ENCODE measurements at places on chromosomes 13 and 19.

- DNase-seq: no peak
Observed at GRCh38 chr19:49326165-49326704, 1.2 kb upstream of the SLC6A16 start.

DNA sequence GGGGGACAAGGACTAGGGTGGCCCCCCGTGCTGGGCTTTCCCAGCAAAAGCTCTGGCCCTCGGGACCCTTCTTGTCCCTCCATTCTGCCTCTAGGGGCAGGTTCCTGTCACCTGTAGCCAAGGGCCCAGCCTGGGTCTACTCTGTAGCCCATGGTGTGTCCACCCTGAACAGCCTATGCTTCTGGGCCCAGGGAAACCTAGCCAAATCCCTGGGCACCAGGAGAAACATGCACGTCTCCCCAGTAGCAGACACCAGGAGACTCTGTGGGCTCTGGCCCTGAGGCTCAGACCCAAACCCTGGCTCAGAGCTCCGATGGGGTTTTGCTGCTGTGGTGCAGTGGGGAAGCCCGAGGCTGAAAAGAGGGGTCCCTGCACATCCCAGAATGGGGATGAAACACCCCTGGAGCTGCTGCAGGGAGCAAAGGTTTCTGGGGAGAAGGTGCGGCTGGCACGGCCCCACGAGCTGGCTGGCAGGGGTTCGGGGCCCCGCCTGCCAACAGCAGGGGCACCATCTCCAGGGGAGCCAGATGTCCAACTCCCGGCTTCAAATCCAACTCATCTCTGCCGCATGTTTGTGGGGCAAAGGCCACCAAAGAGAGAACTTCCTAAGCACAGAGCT, 18.2 kb downstream of the CEBPG start:
- DNase-seq: no peak

DNA sequence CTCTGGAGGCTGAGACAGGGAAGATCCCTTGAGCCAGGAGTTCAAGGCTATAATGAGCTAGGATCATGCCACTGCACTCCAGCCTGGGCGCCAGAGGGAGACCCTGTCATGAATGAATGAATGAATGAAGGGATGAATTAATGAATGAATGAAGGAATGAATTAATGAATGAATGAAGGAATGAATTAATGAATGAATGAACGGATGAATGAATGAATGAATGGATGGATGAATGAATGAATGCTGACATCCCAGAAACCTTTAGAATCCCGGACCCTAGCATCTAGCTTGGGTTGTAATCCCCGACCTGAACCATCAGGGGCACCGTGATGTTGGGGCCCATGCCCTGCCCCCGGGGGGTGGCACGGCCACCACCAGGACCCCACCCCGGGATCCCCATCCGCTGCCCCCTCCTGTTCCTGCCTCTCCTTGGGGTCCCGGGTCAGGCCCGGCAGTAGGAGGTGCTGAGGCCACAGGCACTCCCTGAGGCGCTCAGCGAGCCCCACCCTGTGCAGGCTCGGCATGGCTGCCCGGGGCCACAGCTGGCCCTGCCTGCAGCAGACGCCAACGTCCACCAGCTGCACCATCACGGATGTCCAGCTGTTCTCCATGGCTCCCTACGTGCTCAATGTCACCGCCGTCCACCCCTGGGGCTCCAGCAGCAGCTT, 3.4 kb downstream of the EBI3 start:
- DNase-seq: no peak

GRCh38 chr19:38250821-38251563, 5.2 kb downstream of the PPP1R14A start:
- peak; percentile 38 for DNase-seq

GRCh38 chr13:109672545-109672944, 113.8 kb downstream of the IRS2 start:
- DNase-seq: no peak

DNA sequence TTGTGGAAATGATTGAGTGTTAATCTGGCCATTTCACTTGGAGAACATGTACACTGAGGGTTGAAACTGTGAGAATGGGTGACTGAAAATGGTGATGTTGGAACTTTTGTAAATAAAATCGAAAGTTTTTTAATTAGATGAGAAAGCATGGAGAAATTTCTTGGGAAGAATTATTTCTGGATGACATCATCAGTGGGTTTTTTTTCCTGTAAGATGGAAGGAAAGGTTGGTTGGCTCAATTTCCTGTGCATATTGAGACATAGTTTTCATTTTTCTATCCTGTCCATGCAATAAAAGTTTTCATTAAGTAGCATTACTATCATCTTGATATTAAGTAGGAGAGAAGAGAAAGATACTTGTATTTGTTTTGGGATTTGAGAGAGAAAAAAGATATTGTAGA, 120.6 kb upstream of the HTR2A start:
- DNase-seq: no peak

DNA sequence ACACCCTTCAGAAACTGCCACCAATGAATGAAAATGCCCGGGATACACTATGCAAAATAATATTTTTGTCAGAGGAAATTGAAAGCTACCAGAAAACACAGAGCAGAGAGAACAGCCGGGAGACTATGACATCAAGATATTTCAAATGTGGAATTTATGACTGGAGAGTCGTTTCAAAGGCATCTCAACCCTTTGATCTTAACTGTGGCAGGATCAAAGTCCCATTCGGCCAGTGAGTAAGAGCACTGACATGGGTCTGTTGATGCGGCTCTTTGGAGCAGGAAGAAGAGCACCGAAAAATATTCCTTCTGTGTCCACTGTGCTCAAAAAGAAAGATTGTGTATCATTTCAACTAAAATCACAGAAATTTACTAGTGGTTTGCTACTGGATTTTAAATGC, 201.9 kb downstream of the RFC3 start:
- DNase-seq: no peak

DNA sequence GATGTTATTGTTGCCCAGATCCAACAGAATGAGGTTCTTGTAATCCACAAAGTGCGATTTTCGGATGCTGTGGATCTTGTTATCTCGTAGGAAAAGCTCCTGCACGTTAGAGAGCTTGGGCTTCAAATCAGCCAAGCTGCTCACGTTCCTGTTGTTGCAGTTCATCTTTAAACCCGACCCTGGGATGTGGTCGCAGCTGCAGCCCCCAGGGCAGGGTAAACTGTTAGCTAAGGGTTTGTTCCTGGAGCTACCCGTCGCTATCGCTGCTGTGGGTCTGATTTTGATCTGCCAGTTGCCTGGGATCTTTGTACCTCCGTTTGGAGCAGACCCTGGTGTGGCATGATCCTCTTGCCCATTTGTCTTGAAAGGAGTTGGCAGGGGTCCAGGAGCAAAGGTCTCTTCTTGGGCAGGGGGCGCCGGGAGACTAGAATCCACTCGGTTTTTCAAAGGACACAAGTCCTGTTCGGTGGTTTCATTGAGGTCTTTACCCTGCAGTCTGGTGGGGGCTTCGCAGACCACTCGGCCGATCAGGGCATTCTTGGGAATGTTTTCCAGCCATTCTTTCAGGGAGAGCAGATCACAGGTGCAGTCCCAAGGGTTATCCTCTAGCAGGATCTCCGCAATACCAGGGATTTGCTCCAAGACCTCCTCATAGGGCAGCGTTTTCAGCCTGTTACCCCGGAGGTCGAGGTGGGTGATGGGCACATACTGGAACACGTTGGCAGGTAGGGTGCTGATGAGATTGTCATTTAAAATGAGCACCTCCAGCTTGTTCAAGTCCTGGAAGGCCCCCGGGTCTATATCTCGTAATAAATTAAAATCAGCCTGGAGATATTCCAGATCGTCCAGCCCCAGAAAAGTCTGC, 1.8 kb downstream of the SLITRK1 start:
- no peak for DNase-seq

DNA sequence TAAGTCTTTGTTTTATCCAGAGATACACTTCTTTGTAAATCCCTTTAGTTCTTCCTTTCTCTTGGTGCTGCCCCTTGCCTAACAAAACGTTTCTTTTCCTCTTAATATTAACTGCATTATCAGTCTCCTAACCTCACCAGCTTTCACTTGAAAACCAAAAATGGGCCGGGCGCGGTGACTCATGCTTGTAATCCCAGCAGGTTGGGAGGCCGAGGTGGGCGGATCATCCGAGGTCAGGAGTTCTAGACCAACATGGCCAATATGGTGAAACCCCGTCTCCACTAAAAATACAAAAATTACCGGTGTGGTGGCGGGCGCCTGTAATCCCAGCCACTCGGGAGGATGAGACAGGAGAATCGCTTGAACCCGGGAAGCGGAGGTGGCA, 329.8 kb upstream of the MIR17HG start:
- DNase-seq: no peak

DNA sequence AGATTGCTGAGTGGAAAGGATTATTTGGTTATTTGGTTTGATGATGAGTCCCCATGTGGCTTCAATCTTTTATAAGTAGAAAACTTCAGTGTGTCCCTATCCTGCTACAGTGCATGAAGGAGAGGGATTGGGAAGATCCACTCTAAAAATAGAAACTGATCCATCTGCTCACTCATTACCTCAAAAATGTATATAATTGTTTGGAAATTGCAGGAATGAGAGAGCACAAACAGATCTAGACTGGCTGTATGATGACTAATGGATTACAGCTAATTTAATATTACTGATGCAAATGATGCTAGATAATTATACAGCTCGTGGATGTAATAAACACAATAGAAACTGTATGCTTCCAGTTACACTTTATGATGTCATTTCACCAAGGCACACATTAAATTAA, 625.3 kb upstream of the PRR20A start:
- DNase-seq: no peak

- DNase-seq: no peak
Observed at GRCh38 chr13:95073747-95074311, 227.4 kb downstream of the ABCC4 start.

DNA sequence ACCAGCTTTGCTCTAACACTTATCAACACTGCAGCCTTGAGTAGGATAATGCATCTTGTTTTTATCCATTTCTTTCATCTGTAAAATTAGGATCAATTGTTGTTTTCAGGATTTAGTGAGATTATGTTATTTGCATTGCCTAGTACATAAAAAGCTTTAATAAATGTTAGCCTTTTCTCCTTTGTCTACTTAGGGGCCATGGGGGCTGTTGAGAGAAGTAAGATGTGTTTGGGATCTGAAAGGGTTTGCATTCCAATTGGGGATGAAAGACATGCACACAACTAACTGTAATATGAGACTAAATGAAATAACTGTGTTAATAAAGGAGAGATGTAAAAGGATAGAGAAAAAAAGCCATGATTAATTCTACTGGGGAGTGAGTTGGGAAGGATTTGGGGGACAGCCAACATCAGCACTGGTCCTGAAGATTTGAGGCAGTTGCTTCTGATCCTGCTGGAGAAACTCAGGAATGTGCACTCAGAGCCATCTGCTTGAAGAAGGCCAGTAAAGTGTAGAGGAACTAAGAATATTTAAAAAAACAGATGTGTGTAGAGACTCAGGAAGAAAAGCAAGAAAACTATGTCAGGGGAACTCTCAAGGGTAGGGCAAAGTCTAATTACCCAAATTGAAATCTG, 236.3 kb downstream of the OLFM4 start:
- DNase-seq: no peak

DNA sequence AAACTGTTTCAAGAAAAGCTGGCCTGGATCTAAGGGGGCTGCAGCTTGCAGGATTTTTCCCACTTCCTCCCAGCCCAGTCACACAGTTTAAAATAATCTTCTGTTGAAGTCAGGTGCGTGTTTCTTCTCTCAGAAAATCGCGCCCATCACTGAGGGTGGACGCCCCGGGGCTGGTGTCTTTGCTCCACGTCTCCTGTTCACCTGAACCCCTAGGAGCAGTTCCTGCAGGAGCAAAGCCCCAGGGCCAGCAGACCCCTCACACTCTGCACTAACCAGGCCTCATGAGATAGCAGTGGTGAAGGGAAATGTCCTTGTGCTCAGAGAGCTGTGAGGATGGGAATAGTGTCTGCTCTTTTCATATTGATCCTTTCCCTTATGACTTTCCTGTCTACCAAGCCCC, 920 bp upstream of the SIGLEC7 start:
- DNase-seq: no peak

- DNase-seq: no peak
Observed at GRCh38 chr13:43293986-43294385, 270.6 kb downstream of the DNAJC15 start.

Measured in gastrocnemius medialis (tissue), 4 donors.